SJSA1 (cell line): ENCODE measurements at places on chromosomes 6 and 20.

GRCh38 chr6:26200918-26201721, 113.9 kb downstream of the HFE start:
- DNase-seq = no peak

DNA sequence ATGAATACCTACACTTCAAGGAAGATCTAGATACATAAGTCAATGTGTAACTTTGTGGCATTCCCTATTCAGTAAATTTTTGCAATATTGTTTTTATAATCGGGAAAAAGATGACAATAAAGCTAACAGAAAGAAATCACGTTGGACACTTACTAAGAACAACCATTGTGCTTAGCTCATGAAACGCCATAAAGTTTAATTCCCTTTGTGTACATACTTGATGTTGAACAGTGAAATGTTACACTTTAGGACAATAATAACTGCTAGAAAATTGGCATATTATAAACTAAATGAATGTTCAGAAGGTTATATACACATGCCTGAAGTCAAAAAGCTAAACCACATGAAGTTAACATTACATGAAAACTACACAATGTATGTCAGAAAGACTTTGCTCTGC, 153.2 kb downstream of the TASP1 start:
- DNase-seq = no peak

GRCh38 chr6:109686566-109687265, 4.3 kb downstream of the AK9 start:
- no peak for DNase-seq

DNA sequence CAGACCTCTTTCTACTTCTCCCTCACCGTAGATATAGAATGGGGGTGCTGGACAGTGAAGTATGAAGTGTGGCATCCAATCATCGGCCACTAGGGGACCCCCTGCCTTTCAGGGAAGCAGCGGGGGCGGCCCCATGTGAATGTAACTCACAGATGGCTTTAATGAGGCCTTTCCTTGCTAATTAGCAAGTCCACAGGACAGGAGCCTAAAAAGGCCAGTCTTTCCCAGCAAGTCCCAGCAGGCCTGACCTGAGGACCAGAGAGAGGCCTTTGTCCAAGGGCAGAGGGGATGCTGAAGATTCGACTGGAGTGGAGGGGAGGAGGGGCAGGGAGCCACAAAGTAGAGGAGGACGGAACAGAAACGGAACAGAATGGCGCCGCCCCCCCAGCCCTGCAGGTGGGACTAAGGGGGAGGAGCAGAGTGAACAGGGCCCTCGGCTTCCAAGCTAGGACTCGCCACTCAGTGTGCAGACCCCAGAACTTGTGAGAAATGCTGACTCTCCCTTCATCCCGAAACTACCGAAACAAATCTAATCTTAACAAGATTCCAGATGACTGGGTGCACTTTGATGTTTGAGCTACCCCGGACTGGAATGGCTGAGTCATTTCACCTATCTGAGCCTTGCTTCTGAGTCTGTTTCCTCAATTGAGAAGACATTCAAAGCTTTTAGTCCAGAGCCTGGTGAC, 5.8 kb downstream of the C6orf132 start:
- peak; percentile 50 for DNase-seq

- no peak for DNase-seq
Observed at GRCh38 chr6:68252632-68253031, 382.4 kb upstream of the ADGRB3 start.

DNA sequence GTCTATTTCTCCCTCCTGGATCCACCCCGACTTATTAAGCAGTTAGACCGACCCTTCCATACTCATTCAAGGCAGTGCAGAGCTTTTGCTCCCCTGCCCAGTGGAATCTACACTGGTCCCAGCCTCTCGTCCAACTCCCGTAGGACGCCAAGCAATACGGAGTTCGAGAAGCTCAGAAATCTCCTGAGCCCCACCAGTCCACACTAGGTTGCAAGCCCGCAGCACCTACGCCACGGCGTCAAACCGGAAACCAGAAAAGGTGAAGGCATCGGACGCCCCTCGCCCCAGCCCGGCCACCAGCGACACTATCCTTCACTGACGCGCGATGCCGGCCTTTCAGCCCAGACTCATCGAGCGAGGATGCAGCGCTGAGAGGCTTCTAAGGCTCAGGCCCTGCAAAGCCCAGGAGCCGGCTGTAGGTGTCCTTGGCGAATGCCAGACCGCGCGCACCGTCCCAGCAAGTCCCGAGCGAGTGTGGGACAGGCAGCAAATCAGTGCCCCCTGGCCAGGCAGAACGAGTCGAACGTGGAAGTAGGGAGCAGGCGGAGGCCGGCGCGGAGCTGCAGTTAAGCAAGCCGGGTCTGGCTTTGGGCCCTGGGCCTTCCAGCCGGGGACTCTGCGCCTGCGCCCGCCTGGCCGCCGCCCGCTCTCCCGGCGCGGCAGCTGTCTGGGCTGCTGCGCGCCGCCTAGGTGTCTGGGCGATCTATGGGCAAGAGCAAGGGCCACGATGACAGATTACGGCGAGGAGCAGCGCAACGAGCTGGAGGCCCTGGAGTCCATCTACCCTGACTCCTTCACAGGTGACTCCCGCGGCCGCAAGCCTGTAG, at the start of gene RWDD1:
TSS of gene RWDD1 (plus strand) at position 649 of the 827 bp plus-strand sequence. CDS start at position 728, 79 bp downstream.
- peak; percentile 99 for DNase-seq

- no peak for DNase-seq
Observed at GRCh38 chr6:98777762-98778161, 56.6 kb upstream of the POU3F2 start.

DNA sequence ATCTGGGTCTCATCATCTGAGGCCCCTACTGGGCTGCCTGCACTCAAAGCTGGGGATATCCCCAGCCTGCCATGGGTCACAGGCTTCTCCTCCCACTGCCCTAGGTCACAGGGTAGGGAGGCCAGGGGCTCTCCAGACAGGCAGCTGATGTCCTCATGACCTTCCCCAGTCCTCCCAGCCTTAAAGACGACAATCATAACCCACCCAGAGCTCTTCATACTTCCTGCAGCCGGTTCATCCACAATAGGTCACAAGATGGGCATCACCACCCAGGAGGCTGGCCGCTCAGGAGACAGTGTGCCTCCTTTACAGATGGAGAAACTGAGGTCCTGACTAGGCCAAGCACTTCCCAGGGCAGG, 15.2 kb downstream of the TFEB start:
- no peak for DNase-seq

DNA sequence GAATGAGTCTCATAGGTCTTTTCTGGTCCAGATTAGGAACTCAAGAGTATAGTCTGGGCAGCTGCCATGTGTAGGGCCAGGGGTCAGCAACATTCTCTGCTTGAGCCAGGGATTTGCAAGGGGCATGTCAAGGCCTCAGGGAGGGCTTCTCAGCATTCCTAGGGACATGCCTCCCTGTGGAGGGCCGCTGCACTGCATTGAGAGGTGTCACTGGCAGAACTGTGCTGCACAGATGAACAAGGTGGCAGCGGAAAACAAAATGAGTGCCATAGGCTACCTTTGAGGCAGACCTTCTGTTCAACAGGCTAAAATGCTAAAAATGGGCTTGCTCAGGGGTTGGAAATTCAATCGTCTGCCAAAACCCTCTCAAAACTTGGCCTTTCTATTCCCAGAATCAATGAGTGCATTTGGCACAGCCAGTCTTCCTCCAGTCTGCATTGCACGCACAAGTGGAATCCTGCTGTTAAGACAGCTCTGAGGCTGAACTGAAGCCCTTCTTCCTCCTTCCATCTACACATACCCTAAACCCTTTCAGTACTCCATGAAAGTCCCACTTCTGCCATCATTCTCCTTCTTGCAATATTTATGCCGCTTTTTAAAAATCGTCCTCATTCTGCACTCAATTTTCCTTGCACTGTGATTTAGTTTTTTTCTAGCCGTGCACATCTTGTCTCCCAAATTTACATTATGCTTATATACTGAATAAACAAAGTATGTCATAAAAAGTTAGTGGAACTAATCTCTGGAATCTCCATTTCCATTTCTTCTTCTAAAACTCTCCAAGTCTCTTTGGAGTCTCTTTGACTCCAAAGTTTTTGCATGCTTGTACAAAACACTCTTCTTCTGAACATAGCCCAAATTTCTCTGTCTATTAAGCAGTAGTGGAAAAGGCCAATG, 51.7 kb downstream of the SLC26A8 start:
- no peak for DNase-seq

DNA sequence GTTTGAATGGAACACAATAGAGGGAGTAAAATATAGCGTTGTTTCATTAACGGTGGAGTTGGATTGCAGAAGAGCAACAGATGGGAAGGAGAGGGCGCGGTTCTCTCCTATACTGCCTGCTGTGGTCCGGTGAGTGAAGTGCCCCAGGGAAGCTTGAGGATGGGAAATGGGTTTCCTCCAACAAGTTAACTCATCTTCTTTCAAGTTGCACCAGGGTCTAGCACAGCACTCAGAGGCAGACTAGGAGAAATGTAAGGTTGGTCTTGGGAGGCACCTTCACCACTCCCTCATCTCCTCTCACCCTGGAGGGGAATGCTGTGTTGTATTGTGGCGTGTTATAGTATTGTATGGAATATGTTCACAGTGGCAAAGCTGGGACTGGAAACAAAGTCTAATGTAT, 96.9 kb upstream of the SLC24A3 start:
- no peak for DNase-seq

- no peak for DNase-seq
Observed at GRCh38 chr6:49410564-49410963, 52.5 kb downstream of the MMUT start.

DNA sequence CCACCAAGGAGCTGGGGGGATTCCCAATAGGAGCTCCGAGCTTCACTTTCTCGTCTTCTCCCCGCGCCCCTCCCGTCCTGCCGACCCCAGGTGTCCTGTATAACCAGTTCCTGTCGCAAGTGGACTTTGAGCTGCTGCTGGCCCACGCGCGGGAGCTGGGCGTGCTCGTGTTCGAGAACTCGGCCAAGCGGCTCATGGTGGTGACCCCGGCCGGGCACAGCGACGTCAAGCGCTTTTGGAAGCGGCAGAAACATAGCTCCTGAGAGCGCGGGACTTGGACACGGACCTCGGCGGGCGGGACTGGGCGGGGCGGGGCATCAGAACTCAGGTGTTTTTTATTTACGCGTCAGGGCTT, 340 bp upstream of the VARS2 start:
- no peak for DNase-seq

- DNase-seq = no peak
Observed at GRCh38 chr6:89205819-89206218, 11.3 kb downstream of the GABRR1 start.

- DNase-seq = peak; percentile 94
Observed at GRCh38 chr6:1609648-1610496, at the start of gene FOXC1. Gene FOXC1 (plus strand): TSS chr6:1609915. CDS start chr6:1610446, 531 bp downstream.

DNA sequence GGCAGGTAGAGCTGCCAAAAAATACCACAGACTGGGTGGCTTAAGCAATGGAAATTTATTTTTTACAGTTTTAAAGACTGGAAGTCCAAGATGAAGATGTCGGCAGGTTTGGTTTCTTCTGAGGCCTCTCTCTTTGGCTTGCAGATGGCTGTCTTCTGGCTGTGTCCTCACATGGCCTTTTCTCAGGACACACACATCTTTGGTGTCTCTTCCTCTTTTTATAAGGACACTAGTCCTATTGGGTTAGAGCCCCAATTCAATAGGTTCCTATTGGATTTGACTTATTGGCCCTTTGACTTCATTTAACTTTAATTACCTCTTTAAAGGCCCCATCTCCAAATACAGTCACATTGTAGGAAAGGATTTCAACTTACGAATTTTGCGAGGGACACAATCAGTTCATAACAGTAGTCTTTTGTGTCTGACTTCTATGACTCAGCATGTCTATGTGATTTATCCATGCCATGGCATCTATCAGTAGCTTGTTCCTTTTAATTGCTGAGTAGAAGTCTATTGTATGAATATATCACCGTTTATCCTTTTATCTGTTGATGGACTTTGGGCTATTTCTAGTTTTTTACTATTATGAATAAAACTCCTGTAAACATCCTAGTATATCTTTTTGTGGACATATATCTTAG, 11.0 kb upstream of the TCP11 start:
- no peak for DNase-seq

DNA sequence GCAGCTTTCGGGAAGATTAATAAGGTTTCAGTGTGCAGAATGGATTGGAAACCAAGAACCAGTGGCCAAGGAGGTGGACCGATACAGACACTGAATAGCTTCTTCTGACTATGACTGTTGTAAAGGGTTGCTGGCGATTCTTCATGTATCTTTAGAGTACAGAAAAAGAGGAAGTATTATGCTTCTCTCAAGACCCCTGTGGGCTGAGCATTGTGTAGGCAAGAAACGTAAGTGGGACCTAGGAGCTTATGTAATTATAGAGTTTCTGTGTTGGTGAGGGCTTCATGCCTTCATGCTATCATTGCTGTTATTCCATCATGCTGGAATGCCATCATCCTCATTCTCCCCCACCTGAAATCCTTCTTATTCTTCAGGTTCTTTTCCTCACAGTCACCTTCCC, 105.4 kb upstream of the AKIRIN2 start:
- no peak for DNase-seq
